CD4-positive, alpha-beta T cell treated with Interleukin-15 for 4 hours (primary cell): ENCODE measurements at places on chromosomes 6 and 20.
A peak's percentile ranks its signal among the peaks of the same experiment; 100 is the strongest.

DNA sequence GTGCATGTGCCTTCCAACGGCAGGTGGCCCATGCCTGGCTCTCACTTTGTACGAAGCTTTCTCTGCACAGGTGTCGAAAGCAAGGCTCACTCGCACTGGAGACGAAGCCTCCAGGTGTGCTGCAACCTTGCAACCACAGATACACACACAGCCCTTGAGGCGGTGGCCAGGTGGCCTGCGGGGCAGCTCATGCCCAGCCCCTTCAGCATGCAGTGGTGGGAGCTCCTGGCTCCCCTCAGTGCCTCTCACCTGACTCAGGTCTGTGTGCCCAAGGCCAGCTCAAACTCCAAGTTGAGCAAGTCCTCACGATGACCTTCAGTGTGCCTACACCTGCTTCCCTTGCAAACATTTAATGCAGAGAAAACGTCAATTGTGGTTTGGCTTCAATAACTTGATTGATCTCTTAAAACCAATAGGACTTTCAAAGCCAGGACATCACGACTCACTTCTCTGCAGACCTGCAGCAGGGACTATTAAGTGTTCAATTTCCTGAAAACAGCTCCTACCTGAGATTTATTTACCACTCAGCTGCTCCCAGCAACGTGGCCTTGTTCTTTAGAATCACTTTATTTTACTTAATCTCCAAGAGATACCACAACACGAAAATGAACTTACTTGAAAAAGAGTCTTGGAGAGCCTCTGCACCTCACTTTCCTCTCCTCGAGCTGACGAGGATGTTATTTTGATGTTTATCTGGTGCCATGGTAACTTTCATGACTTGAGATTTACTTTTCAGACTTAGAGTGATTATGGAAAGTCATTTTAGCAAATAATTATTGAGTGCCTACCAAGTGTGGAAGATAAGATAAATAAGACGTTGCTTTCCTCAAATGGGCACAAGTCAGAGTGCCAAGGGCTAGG, 86.3 kb downstream of the SLC22A23 start:
- peak; percentile 55 for DNase-seq

- DNase-seq, result peak; percentile 52
These were observed 25.7 kb downstream of the EZR start for GRCh38 chr6:158793432-158793831.

DNA sequence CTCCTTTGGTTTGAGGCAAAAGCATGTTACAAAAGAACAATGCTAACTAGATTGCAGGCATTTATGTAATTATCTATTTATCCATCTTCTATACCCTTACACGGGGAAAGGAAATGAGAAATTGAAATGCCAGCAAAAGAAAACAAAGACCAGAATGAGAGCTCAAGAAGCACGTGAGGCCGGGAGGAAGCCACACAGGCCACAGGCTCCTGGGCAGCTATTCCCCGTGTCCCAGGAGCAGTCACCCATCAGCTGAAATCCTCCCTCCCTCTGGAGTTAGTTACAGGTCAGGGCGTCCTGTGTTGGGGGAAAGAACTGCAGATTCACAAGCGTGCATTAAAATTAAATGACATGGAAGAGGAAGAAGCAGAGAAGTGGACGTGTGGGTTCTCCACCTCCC, 64.7 kb upstream of the RPS6KA2 start:
- DNase-seq, result no peak

DNA sequence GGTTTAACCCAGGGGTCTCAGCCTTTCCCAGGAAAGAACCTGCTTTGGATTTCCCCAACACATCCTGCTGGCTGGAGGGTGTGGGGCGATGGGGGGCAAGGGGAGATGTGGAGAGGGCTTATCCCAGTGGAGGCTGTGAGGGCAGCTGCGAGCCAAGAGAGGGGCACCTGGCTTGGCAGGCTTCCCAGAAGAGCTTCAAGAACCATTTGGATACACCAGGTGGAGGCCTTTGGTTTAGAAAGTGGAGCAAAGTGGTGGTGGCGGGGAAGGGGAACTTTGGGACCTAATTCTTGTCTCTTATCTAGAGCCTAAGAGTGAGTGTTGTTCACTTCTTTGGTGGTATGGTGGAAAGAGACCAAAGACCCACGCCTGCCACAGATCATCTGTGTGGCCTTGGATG, 12.4 kb downstream of the CD40 start:
- DNase-seq, result no peak

DNA sequence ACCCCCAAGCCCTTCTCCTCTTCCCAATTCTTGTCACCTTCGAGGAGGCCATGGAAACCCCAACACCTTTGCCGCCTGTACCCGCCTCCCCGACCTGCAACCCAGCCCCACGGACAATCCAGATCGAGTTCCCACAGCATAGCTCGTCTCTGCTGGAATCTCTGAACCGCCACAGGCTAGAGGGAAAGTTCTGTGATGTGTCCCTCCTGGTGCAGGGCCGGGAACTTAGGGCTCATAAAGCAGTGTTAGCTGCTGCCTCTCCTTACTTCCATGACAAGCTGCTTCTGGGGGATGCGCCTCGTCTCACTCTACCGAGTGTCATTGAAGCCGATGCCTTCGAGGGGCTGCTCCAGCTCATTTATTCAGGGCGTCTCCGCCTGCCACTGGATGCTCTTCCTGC, 675 bp downstream of the ZBTB9 start:
- no peak for DNase-seq

- no peak for DNase-seq
These were observed 302.4 kb upstream of the POU3F2 start for GRCh38 chr6:98532004-98532403.

DNA sequence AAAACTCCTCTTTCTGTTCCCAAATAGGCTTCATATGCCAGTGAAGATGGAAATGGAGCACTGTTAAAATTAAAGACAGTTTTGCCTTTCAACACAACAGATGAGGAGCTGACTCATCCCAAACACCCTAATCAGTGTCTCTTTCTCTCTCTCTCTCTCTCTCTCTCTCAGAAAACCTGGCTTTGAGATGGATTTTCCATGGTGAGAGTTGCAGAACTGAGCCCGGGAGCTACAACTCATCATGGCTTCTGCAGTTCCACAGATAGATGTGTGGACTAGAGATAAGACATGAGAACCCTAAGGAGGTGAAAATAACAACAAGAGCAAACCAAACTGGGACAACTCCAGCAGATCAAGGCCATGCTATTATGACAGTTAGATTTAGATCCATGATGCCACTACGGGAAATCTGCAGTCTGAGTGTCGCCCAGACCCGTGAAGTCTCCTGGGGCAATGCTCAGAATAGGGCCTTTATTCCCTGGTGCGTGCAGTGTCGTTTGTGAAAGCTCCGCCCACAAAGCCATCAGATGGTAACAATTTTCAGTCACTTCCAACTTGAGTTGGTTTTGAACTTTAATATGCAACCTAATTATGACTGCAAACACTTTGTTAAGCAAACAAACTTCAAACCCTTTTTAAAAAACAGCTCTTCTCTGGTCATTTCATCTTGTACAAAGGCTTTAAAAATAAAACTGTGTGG, 338.2 kb upstream of the PREP start:
- no peak for DNase-seq

GRCh38 chr6:148535976-148536375, 193.3 kb downstream of the SASH1 start:
- no peak for DNase-seq

DNA sequence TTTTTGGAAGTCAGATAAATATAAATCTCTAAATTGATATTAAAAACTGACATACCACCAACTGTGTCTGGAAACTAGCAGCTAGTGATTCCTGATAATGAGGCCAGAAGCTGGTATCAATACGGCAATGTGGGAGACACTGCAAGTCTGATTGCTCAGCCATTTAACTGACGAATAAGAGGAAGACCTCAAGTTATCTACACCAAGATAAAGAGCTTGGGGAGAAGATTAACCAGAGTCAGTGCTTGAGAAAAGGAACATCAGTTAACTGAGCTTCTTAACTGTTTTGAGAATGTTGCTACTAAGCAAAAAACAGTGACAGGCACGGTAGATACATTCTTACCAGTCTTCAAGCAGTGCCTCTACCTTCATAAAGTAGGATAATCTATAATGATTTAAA, 140.4 kb upstream of the TENT5A start:
- no peak for DNase-seq

- DNase-seq, result no peak
These were observed 1.4 kb downstream of the RAET1E start for GRCh38 chr6:149896491-149896890.

DNA sequence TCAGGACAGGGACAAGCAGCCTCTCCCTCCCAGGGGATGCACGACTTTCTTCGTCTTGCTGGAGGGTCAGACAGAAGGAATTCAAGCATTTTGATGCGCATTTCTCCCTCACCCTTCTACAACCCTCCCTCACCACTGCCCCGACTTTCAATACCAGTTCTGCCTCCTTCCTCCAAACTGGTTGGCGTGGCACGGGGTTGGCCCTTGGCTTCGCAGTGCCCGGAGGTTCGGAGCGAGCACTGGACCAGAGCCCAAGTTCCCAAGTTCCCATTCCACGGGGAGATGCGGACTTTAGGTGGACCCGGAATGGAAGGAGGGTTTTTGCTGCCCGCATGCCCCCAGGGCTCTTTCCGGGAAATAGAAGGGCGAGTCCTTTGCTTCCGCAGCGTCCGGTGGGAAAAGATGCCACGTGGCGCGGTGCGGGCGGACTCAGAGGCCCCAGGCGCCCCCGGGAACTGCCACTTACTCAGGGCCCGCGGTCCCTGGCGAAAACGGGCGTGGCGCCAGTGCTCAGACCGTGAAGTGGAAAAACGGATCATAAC, 8.0 kb upstream of the LAMP5 start:
- DNase-seq, result no peak

GRCh38 chr20:10447028-10447427, 11.9 kb downstream of the SLX4IP start:
- peak; percentile 73 for DNase-seq

- DNase-seq, result no peak
These were observed 87.0 kb upstream of the OLIG3 start for GRCh38 chr6:137581019-137581707.

DNA sequence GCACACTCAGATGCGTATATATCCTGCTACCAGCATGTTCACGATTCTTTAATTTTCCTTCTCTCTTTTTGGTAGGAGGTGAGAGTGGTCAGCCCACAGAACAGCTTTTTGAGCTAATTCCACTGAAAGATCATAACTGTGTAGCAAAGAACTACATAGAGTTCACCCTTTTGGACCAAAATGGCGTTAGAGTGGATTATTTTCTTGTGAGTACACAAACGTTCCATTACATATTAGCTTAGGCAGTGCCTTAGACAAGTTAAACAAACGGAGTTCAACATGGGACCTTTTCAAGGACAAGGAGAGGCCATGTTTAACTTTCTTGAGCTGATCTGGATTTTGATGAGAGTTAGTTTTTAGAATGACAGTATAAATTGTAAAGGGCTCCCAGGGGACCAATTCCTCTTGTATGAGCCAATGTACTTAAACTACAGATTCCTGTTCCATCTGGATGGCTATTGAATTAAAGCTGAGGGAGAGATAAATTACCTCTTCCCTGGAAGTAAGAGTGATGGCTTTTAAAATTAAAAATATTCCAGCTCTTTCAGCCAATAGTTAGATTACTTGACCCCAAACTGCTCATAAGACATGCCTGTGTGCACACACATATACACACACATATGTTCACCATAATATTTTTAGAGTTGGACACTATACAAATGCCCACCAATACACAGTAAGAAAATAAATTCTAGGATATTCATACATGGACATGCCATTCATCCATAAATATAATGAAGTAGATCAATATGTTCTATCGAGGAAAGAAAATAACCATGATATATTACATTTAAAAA, 25.6 kb upstream of the ARMH2 start:
- no peak for DNase-seq

- DNase-seq, result peak; percentile 59
These were observed 23.5 kb downstream of the TBC1D20 start for GRCh38 chr20:438571-439469.

- no peak for DNase-seq
These were observed 115.2 kb downstream of the TOX2 start for GRCh38 chr20:44029848-44030230.

- no peak for DNase-seq
These were observed 685.2 kb upstream of the AGPAT4 start for GRCh38 chr6:161959072-161959471.

DNA sequence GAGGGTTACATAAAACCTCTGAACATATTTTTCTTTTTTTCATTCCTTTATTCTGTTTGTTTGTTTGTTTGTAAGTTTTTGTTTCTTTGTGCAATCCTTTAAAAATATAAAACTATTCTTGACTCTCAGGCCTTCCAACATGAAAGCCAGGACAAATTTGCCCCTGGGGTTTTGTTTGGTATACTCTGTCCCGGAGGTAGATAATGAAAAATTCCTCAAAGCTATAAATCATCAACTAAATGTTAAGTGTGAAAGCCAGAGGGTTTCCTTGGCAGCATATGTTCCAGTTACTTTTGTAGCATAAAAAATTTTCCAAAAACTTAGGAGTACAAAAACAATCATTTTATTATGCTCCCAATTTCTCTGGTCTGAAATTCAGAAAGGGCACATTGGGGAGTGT, 1084.3 kb upstream of the GJE1 start:
- DNase-seq, result no peak

GRCh38 chr20:59413326-59413865, 113.0 kb downstream of the EDN3 start:
- no peak for DNase-seq

DNA sequence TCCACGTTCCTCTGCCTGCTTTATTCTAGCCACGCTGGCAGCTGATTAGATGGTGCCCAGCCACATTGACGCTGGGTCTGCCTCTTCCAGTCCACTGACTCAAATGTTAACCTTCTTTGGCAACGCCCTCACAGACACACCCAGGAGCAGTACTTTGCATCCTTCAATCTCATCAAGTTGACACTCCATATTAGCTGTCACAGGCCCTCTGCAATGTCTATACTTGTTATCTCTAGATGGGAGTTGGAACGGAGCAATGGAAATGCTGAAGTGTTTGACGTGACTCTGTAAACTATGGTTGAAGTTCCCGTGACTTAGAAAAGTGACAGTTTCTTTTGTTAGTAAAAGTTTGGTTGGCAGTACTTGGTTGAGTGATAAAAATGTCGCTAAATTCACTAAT, 291.0 kb downstream of the CDH4 start:
- no peak for DNase-seq

- DNase-seq, result no peak
These were observed 74.4 kb downstream of the PKHD1 start for GRCh38 chr6:52013035-52013434.

GRCh38 chr20:1242099-1242498, 16.3 kb downstream of the RAD21L1 start:
- no peak for DNase-seq

DNA sequence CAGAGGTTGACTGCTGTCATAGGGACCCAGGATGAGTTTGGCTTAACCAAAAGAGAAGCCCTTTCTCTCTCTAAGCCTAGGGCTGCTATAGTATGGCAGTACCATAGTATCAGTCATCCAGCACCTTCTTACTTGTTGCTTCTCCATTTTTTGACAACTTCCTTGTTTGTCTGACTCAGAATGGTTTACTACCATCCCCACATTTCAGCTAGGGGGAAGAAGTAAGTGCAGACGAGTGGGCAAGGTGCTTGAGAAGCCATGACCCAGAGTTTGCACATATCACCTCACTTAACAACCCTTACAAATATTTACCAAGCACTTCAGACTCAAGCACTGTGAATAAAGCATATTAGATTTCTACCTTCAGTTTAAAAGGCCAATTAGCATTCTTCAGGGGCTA, 289.9 kb upstream of the TSHZ2 start:
- no peak for DNase-seq
